Esophagus squamous epithelium (tissue), 5 donors: ENCODE measurements at places on chromosomes 12 and 14.

DNA sequence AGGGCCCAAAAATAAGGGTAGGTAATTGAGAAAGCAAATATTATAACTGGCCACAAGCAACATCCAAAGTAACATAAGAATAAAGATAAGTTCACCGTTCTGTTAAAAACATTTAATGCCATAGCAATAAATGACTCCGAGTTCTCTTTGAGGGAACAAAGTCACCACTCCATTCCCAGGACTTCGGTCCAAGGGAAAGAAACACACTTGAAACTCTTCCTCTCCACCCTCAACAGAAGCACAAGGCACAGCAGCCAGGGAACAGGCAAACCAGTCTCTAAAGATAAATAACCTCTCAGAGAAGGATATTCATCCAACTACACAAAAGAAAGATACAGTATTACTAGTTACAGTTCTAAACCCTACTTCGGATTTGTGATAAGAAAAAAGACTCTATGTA is 2.5 kb downstream of the SETD3 start:
- DNase-seq, result no peak

DNA sequence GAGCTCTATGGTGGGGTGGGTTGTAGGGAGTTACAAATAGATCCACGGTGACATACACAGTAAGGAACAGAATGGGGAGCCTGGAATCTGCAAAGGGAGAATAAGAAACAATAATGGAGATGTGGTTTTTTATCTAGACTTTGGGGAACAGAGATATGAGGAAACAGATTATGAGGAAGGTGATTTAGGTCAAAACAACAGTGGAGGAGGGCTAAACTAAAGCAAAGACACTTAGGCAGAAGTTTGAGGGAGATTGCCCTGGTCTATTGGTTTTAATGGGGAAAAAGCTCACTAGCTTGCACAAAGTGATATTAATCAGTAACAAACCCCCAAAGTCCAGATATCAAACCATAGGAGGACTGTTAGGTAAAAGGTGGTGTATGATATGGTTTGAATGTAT is 144.5 kb upstream of the DYRK2 start:
- DNase-seq, result no peak

DNA sequence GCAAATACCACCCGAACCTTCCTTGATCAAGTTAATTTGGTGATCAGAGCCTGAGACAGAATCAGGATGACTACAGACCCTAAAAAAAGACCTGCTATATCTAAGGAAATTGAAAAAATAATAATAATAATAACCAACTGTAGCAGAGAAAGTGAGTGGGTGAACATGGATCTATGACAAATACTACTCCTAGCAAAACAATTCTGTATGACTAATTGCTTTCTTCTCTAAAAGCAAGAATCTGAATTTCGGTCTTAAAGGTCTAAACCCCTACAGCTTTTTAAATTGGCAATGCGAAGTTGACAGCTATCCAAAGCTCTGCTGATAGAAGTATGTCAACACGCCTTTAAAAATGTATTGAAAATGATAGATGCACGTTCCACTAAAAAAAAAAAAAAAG is 102.2 kb downstream of the PRKAB1 start:
- DNase-seq, result no peak

GRCh38 chr12:106154751-106155273 is 16.1 kb upstream of the NUAK1 start:
- DNase-seq, result no peak
